ENCODE measurements at places on chromosomes 3 and 15. TPM values are rescaled to one million over a fixed set of nuclear protein-coding genes. Genes with fewer than 3 reads are reported as not detected.

DNA sequence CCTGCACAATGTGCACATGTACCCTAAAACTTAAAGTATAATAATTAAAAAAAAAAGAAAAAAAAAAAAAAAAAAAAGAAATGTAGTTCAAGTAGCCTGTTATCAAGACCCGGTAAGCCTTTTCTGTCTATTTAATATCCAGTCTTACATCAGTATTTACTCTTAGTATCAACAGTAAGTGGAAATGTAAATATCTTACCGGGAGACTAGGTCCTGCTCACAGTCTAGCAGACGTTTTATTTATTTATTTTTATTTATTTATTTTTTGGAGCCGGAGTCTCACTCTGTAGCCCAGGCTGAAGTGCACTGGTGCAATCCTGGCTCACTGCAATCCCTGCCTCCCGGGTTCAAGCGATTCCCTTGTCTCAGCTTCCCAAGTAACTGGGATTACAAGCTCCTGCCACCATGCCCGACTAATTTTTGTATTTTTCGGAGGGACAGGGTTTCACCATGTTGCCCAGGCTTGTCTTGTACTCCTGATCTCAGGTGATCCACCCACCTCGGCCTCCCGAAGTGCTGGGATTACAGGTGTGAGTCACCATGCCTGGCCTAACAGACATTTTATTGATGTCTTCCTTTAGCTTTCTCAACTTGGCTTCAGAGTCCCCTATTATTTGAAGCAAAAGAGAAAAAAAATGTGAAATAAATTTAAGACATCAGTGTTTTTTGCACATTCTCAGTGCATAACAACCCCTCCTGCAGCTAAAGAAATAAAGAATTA, 19.9 kb downstream of the C2CD4B start:
- no peak for DNase-seq

Gene SST
- total RNA-seq = not detected

GRCh38 chr3:98791341-98792325, 28.5 kb downstream of the ST3GAL6 start:
- DNase-seq = peak; percentile 40

Gene MKRN2OS
- not detected for total RNA-seq

DNA sequence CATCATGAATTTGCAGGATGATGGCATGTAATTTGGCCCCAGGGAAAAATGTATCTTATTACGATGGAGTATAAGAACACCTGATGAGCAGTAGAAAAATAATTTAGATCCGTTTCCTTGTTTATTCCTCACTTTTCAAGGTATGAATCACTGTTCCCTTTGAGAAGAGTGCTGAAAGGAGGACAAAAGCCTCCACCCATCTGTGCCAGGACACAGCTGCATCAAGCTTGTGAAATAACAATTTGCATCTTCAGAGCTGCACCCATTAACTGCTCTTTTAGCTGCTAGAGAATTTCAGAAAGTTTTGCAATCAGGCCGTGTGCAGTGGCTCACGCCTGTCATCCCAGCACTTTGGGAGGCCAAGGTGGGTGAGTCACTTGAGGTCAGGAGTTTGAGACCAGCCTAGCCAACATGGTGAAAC, 9.6 kb downstream of the CLDND1 start:
- peak; percentile 70 for DNase-seq

GRCh38 chr15:65394936-65395335, 17.1 kb upstream of the IGDCC3 start:
- no peak for DNase-seq

Gene GRK7
- not detected for total RNA-seq

All from A172 (cell line).